GM12865 (cell line): ENCODE measurements at places on chromosomes 1 and 21.

DNA sequence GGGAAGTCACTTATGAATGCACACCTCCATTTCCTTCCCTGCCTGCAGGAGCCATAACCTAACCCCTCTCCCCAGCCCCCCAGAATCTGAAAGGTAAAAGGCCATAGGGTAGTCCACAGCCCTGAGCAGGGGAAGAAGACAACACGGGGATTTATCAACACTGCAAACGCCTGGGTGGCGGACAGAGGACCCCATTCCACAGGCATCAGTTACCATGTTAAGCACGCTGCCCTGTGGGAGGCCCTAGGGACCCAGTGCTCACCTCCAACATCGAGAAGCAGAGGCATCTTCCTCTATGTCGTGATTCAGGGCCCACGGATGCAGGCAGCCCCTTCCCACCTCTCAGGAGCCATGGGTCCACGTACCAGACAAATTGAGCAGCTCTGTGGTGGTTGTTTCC, 523.8 kb downstream of the MATN1 start:
- DNase-seq, result no peak

GRCh38 chr21:45080232-45080631, 5.9 kb downstream of the ADARB1 start:
- DNase-seq, result no peak

- peak; percentile 69 for DNase-seq
These were observed 122.8 kb upstream of the USP24 start for GRCh38 chr1:55337801-55338447.

- no peak for DNase-seq
These were observed 18.1 kb downstream of the CCDC185 start for GRCh38 chr1:223411309-223411708.

GRCh38 chr1:8004803-8005573, 21.1 kb downstream of the ERRFI1 start:
- no peak for DNase-seq

DNA sequence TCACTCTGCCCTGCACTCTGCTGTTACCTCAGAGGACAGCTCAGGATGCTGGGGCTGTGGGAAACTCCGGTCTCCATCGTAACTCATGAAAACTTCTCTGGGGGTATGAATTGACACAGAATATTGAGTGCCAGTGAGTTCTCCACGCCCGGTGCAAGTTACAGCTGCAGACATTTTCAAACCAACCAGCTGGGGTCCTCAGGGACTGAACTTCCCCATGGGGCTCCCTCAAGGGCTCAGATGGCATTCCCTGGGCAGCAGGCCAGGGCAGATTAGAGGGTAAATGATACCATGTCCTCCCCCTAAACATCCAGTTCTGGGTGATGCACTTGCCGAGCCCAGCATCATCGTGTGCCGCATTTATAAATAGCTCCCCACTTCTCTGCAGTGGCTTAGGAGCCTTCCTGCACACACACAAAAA, 27.8 kb upstream of the CCSAP start:
- peak; percentile 50 for DNase-seq

GRCh38 chr1:178487070-178487615, 9.6 kb downstream of the CLEC20A start:
- no peak for DNase-seq

GRCh38 chr1:224621813-224622682, 5.9 kb downstream of the CNIH3 start:
- no peak for DNase-seq

DNA sequence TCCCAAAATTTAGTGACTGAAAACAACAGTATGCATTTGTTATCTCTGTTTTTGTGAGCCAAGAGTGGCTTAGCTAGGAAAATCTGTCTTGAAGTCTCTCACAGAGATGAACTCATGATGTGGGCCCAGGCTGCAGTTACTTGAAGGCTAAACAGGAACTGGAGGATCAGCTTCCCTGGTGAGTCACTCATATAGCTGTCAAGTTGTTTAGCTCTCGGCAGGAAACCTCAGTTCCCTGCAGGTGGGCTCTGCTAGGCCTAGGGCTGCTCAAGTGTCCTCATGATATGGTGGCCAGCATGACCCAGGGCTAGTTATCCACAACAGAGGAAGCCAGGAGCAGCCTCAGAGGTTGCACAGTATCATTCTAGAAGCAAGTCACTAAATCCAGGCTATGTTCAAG, 30.2 kb upstream of the DDX59 start:
- DNase-seq, result peak; percentile 11

GRCh38 chr1:54402896-54403295, 3.3 kb downstream of the SSBP3 start:
- DNase-seq, result no peak

- no peak for DNase-seq
These were observed 49.3 kb downstream of the FBXO42 start for GRCh38 chr1:16302709-16303627.

GRCh38 chr1:43367026-43367903, 546 bp downstream of the ELOVL1 start:
- DNase-seq, result peak; percentile 39

- DNase-seq, result no peak
These were observed 277.3 kb downstream of the MATN1 start for GRCh38 chr1:30446095-30446494.

DNA sequence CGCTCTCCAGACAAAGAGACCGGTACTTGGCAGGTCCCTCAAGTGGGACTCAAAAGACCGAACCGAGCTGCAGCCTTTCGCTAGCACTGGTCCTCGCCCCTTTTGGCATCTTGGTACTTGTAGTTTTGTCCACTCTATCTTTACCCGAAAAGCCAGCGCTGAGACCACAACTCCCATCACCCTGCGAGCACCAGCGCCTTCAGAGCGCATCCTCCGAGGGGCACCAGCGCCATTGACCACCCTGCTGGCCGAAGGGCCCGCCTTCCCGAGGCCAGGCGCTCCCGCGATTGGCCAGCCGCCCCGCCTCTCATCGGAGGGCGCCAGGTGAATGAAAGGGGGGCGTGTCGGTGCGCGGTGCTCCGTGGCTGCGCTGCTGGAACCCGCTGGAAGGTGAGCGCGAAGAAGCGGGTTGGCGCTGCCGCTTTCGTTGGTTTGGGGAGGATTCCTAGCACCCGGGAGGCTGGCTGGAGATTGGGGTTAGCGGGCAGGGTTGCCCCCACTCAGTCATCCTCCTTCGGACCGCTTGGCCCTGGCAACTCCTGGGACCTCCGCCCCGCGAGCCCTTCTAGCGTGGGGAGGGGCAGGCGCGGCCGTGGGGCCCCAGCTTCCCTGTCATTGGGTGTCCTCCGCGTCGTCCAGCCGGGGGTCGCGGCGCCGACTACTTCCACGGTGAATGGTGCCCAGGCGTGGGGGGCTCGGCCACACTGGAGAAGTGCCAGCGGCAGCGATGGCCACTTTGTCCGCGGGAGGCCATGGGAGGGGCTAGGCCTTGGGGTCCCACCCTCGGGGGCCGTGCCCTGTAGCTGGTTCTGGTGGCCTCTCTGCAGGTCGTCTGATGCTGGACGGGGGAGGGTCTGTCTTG, at the start of gene ZBTB8B:
Gene ZBTB8B, plus strand, starts transcription at position 357 of the 862 bp plus-strand sequence. CDS start 5,553 bp downstream, outside the sequence.
- peak; percentile 37 for DNase-seq

GRCh38 chr1:182707122-182707521, 22.7 kb upstream of the RGS8 start:
- DNase-seq, result no peak

- no peak for DNase-seq
These were observed 6.8 kb upstream of the UTP25 start for GRCh38 chr1:209820986-209821385.

DNA sequence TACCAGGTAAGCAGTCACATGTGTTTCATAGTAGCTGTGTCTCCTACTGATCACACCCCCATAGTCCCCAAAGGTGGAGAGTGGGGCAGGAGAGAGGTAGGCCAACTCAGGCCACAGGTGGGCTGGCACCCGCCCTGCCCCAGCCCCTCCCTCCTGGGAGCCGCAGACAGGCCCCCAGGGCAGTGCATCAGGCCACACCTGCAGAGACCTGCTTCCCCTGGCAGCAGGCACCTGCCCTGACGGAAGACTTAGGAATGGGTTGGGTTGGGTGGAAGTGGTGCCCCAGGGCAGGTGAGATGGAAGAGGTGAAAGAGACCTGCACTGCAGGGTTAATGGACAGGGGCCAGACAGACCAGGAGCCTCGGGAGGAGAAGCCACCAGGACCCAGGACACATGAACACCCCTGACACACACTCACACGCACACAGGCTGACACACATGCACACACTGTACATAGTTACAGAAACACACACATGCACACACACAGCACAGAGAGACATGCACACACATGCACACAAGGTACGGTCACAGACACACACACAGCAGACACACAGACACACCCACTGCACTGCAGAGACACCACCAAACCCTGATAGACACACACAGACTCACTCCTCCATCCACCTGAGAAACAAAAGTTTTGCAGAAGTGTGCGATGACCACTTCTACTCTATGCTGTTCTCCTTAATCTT, 1.7 kb upstream of the COL18A1 start:
- DNase-seq, result no peak

- peak; percentile 73 for DNase-seq
These were observed 4.6 kb downstream of the FCRLB start for GRCh38 chr1:161725908-161726472.

- no peak for DNase-seq
These were observed 30.8 kb downstream of the XCL2 start for GRCh38 chr1:168512864-168513595.

DNA sequence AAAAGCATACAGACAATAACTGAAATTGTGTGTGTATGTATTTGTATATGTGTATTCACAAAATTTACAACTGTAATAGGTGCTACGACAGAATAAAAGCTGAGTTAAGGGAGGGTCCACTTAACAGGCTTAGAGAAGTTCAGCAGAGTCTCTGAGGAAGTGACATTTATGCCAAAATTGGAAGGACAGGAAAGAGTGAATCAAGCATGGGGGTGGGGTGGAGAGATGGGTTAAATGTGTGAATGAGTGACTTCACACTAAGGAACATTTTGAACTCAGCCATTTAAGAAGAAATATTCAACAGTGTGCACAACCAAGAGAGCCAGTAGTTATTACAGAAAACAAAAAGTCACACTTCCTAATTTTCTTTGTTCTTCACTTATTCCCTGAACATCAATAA, 53.8 kb upstream of the RGS1 start:
- DNase-seq, result no peak

DNA sequence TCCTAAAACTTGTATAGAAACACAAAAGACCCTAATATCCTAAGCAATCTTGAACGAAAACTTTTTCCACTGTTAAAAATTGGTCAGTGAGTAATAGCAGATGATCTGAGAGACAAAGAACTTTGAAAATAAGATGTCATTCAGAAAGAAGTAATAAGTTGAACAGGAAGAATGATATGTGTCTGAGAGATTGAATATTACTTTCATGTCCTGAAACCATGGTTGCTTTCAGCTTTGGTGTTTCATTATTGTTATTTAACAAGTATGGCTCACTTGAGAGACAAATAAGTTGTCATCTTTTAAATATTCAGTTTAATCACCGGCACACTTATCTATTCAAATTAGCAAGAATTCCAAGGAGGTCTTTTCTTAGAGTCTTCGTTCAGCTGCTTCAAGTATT, 11.4 kb downstream of the PRKACB start:
- no peak for DNase-seq

GRCh38 chr1:56080123-56080522, 499.2 kb downstream of the PLPP3 start:
- no peak for DNase-seq

- no peak for DNase-seq
These were observed 66.9 kb upstream of the NEK2 start for GRCh38 chr1:211742272-211742671.

- no peak for DNase-seq
These were observed 27.8 kb downstream of the ECE1 start for GRCh38 chr1:21262293-21263051.

GRCh38 chr21:42490720-42491119, 5.3 kb downstream of the RSPH1 start:
- no peak for DNase-seq

GRCh38 chr1:154975409-154976059, 1.1 kb downstream of the CKS1B start:
- DNase-seq, result peak; percentile 82
